ENCODE measurements at places on chromosomes 12 and 14.

GRCh38 chr12:128621304-128621703 lies 202.5 kb downstream of the SLC15A4 start:
- no peak for DNase-seq

- no peak for DNase-seq
Measured at GRCh38 chr12:121344506-121344905, 7.7 kb downstream of the ANAPC5 start.

DNA sequence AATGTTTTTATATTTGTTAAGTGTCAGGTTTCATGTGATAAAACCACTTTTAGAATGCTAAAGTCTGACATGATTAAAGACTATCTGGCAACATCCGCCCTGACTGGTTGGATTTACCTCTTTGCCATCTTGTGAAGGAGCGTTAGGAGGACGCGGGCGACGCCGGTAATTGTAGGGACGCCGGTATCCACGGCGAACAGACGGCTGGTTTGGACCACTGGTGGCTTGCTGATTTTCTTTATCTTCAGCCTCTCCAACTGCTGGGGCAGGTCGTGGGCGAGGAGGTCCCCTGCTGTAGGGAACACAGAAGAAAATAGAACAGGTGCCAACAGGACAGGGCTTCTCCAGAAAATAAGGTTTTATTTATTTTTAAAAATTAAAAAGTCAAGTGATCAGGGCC lies 21.3 kb downstream of the YBX3 start:
- no peak for DNase-seq

- DNase-seq = no peak
Measured at GRCh38 chr12:19431407-19432308, 7.6 kb upstream of the AEBP2 start.

DNA sequence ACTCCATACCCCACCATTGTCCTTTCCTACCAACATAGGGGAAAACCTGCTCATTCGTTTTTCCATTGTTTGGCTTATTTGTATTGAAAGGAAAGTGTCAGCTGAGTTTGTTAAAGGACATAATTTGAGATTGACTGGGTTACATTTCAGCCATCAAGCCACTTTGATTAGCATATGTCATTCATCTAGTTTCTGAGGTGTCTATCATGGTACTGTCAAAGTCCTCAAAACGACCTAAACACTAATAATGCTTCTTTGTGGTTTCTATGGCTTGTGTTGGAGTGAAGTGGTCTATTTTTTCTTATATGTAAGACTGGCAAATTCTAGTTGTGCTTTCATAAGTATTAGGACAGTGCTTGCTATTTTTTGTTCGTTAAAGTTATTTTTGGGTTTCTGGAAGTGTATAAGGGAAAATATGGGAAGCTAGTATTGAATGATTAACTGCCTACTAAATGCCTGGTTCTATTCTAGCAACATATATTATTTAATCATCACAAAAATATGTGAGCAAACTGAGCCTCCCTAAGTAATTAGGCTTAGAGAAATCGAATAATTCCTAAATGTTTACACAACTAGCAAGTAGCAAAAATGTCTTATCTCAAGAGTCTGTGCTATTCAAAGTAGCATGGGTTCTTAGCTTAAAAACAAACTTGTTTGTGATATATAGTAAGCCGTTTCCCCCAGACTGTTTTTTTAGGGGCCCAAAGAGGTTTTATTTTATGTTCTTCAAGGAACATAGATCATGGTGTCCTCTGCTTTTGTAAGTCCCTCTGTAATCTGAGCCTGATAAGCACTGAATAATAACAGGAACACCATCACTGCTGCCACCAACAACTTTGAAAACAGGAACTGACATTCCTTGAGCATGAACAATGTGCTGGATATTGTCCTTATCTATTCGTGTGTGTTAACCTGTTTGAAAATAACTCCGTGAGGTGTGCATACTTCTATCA lies 67.1 kb downstream of the DERA start:
- DNase-seq = no peak

GRCh38 chr14:29851397-29851796 lies 76.2 kb downstream of the PRKD1 start:
- DNase-seq = no peak

GRCh38 chr12:105499205-105499604 lies 168.7 kb downstream of the C12orf75 start:
- DNase-seq = no peak

DNA sequence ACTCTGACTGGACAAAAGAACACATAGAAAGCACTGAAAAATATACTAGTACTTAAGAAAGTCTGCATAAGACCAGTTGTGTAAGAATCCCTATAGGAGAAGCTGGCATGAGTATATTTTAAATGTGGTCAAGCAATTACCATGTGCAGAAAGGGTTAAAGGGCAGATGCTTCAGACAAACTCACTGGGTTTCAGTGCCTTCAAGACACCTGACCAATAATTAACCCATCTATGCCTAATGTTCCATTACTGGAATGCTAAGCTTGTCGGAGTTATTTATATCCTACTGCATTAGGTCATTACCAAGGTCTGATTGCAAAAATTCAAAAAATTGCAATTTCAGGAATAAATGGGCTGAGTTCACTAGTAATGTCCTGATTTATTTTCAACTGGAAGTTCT lies 41.3 kb downstream of the HNRNPC start:
- no peak for DNase-seq

- no peak for DNase-seq
Measured at GRCh38 chr14:73261075-73261474, 23.8 kb downstream of the PAPLN start.

DNA sequence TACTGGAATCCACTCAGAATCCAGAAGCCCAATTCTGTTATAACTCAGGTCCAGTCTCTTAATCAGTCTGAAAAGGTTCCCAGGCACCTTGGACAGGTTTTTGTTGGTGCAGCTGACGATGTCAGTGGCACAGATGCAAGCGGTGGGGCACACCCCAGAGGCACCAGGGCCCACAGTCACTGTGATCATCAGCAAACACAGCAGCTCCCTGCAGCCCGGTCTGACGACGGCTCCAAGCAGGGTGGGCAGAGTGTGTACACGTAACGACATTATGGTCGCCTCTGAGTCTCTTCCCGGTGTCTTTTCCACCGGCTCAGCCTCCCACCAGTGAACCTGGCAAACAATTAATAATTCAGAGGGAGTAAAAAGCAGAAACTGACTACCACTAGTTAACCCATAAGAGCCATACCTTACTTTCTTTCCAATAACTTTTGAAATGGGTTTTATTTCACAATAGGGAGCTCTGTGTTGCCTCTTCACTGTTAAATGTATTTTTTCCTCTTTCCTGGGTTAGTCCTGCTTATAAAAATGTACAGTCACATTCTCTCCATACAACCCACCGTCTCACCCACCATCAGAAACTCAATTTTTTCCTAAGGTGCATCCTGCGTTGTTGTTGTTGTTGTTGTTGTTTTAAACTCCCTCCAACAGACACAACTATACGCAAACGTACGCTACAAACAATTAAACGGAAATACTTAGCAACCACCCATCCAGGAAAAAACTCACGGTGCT lies 521 bp upstream of the PCED1B start:
- no peak for DNase-seq

- DNase-seq = no peak
Measured at GRCh38 chr14:103091883-103092222, 2.7 kb upstream of the EXOC3L4 start.

DNA sequence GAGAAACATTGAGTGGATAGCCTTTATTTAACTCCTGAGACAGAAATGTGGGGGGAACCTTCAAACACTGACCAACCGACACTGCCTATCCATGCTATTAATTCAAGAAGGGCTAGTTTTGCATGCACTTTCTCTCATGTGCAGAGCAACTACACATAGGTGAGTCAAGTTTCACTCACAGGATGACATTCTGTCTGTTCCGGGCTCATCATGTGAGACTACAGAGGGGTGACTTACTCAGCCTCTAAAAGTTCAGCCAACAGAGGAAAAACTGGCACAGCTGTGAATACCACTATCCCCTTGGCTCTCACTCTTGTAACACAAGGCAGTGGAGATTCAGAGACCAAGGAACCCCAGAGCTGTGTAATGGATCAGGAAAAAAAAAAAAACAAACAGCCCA lies 13.3 kb downstream of the BEST3 start:
- DNase-seq = no peak

- DNase-seq = no peak
Measured at GRCh38 chr12:53208877-53209463, 1.9 kb upstream of the ITGB7 start.

- no peak for DNase-seq
Measured at GRCh38 chr12:67852701-67853100, 136.5 kb upstream of the IFNG-AS1 start.

DNA sequence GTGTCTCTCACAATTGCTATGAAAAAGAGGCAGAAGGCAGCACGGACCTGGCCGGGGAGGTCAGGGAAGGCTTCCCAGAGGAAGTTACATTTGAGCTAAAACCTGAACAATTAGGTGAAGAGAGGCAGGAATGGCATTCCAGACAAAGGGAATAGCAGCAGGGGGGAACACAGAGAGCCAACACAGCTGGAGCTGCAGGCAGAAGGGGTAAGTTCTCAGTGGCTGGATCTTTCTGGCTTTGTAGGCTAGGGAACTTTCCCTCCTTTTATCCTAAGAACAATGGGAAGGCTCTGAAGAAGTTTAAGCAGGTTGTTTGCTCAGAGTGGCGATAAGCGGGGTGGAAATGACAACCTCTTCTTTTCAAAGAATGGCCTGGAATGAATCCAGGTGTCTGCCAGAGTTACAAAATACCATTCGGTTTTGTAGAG lies 100.0 kb downstream of the PRIMA1 start:
- no peak for DNase-seq

GRCh38 chr14:54333511-54333910 lies 63.3 kb upstream of the CDKN3 start:
- no peak for DNase-seq

- no peak for DNase-seq
Measured at GRCh38 chr12:66663611-66664010, 15.3 kb downstream of the GRIP1 start.
